EL (cell line): ENCODE measurements at places on chromosomes 3 and 15.

GRCh38 chr3:193407112-193407511, 28.6 kb upstream of the ATP13A5 start:
- DNase-seq: no peak

GRCh38 chr3:179848711-179849110, 188.0 kb downstream of the PEX5L start:
- no peak for DNase-seq

DNA sequence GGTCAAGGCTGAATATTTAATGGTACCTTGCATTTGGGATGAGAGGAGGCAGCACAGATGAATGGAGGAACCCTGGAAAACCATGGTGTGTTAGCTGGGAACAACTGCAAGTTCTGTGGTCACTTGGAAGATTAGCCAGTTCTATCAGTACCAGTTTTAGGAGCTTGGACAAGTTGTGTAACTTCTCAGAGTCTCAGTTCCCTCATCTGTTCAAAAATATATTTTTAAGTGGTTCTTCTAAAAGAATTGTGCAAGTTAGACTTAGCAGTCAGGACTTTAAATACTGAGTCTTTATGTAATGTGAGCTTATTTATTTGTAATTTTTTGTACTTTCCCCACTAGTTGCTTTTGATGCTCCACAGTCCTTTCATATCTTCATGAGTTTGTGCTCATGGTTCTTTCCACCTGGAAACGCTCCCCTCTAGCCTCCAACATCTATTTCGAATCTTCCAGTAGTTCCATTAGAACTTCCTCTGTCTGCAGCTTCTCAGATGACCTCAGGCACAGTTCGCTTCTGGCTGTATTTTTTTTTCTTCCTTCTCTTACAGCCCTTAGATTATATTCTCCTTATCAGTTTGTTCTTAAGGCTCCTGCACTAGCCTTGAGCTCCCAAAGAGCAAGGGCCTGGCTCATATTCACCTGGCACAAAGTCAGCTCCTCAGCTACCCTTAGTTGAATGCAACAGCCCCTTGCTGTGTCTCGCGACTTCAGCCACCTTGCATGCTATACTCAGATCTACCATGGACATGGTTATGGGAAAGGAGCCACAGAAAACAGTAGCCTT, 27.1 kb downstream of the ITPR1 start:
- DNase-seq: no peak

GRCh38 chr3:118497274-118497673, 537.4 kb downstream of the IGSF11 start:
- DNase-seq: no peak

DNA sequence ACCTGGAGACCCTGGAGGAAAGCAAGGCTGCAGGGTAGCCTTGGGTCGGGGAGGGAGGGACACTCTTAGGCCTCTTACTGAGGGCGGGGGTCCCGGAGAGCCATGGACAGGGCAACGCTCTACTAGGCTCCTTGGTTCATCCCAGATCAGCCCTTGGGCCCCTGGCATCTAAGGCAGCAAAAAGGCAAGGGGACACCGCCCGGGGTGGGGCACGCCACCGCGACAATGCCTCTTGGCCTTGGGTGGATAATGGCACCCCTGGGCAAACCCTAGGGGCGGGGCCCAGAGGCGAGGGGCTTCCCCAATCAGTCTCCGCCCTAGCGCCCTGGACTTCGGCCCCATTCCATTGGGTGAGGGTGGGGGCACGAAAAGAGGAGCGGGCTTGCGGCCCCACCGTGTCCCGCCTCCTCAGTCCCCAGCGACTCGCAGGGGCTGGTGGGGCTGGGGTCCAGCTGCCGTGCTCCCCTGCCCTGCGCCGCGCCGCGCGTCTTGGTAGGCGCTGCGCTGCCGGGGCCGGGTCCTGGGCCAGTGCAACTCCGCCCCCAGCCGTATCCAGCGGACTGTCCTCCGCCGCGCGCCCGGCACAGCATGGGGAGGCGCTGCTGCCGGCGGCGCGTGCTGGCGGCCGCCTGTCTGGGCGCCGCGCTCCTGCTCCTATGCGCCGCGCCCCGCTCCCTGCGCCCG, at the start of gene CHST13:
Gene CHST13, plus strand, starts transcription at position 411 of the 684 bp plus-strand sequence. Its CDS starts 178 bp downstream, at position 589.
- peak; percentile 58 for DNase-seq

DNA sequence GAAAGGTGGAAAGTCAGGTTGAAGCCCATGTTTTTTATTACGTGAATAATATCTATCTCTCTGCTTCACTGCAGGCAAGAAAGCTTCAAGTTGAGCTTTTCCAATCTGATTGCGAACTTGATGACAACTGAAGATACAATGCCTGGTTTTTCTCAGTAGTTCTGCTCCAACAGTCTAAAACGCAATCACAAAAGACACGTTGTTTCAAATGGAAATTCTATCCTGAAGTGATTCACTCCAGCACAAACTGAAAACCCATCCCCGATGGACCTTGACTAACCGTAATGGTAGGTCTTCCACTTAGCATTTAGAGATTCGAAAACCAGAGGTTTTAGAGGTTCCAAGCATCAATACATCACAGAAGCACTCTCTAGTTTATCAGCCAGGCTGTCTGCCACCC, 10.6 kb downstream of the B4GALT4 start:
- DNase-seq: no peak

GRCh38 chr15:89068325-89068784, 19.9 kb upstream of the ABHD2 start:
- DNase-seq: peak; percentile 91

- no peak for DNase-seq
Observed at GRCh38 chr3:64651741-64652241, 36.0 kb downstream of the ADAMTS9 start.

GRCh38 chr3:23422517-23422851, 219.4 kb downstream of the UBE2E2 start:
- no peak for DNase-seq

DNA sequence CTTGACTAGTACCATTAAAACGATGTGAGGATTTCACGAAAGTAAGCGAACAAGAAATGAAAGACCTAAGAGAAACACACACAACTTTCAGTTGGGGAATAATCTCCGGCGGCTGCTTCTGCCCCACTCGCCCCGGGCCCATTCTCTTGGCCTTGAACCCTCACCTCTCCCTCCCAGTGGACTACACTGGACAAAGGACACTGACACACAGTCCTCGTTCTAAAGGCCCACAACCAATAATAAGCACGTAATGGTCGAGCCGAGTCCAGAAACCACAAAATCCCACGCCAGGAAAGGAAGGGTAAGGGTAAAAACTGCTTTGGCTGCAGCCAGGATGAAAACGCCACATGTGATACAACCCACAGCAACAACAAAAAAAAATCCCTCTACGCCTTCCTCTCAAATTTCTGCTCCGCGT, 469 bp downstream of the ZNF770 start:
- DNase-seq: no peak
